Fibroblast of skin of left biceps (primary cell): ENCODE measurements at places on chromosomes 3 and 15.

DNA sequence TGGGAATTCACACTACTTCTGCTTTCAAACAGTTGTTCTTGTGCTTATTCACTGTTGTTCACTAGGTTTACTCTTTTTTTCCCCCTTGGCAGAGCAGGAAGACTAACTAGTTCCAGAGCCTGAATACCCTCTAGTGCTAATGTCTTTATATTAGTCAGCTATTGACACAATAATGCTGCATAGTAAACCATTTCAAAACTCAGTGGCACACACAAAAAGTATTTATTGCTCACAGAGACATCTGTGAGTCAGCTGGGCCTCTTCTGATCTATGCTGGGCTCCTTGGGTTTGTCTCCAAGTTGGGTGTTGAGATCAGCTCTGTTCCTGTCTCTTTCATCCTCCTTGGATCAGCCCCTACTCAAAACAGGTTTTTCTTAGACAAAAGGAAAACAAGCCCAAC lies 51.1 kb downstream of the RSRC1 start:
- peak; percentile 73 for DNase-seq

DNA sequence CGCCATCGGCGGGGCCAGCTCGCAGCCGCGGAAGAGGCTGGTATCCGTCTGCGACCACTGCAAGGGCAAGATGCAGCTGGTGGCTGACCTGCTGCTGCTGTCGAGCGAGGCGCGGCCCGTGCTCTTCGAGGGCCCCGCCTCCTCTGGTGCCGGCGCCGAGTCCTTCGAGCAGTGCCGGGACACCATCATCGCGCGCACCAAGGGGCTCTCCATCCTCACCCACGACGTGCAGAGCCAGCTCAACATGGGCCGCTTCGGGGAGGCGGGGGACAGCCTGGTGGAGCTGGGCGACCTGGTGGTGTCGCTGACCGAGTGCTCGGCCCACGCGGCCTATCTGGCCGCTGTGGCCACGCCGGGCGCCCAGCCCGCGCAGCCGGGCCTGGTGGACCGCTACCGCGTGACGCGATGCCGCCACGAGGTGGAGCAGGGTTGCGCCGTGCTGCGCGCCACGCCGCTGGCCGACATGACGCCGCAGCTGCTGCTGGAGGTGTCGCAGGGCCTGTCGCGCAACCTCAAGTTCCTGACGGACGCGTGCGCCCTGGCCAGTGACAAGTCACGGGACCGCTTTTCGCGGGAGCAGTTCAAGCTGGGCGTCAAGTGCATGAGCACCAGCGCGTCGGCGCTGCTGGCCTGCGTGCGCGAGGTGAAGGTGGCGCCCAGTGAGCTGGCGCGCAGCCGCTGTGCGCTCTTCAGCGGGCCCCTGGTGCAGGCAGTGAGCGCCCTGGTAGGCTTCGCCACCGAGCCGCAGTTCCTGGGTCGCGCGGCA lies 1.8 kb downstream of the TLNRD1 start:
- no peak for DNase-seq

DNA sequence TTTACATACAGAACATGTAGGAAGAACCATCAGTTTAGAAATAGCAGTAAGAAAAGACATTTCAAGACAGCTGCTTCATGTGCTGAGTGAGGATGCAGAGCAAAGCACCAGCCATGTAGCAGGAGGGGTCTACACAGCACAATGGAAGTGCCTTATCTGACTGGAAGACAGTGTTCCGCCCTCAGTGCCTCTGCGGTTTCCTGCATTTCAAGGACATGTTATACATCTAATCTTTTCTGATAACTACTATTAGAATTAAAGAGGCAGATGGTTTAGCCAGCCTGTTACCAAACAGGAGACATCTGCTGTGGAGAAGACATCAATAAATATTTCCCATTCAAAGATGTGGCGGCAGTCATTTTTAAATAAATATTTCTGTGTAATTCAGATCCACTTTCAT lies 10.6 kb downstream of the LSG1 start:
- DNase-seq: no peak

GRCh38 chr3:107520535-107520934 lies 2.2 kb upstream of the BBX start:
- no peak for DNase-seq

DNA sequence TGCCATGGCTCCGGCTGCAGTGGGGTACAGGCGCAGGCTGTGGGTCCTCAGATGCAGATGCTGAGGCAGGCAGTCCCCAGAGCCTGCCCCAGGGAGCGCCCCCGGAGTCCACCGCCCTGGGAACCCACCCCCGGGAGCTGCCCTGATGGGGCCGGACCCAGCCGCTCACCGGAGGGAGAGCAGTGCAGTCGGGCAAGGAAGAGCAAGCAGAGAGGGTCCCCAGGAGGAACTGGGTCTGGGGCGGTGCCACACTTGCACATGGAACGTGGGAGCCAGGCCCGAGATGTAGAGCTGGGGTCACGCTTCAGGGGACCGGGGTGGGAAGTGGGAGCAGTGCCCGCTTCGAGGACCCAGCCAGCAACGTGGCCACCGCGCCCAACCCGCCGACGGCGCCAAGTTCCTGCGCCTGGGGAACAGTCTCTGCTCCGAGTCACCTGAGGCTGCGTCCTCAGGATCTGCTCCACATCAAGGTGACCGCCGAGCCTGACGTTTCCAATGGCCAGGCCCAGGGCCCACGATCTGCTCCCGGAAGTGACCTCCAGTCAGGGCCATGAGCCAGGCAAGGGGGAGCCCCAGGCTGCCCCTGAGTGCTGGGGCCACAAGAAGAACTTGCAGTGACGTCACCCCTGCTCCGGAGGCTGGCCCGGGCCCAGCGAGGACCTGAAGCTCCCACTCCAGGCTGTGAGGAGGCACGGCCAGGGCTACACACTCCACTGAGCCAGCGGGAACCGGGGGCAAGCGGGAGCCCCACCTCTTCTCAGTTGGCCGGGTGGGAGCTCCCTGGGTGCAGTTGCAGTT lies 27.0 kb upstream of the TFG start:
- no peak for DNase-seq

DNA sequence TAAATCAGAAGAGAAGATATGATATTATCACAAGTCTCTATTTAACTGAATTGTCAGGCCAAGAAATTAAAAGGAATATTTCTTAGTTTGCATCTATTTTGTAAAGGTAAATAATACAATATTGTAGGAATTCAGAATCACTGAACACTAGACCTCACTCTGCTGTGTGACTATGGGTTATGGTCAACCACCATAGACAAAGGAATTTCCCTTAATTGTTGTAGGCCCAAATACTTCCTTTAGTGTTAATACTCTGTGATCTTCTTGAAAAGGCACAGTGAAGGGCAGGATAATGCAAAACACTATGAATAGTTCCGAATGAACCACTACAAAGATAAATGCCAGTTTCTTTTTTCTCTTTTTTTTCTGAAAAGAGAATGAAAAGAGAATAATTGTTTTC lies 162.3 kb downstream of the TUSC7 start:
- DNase-seq: no peak

DNA sequence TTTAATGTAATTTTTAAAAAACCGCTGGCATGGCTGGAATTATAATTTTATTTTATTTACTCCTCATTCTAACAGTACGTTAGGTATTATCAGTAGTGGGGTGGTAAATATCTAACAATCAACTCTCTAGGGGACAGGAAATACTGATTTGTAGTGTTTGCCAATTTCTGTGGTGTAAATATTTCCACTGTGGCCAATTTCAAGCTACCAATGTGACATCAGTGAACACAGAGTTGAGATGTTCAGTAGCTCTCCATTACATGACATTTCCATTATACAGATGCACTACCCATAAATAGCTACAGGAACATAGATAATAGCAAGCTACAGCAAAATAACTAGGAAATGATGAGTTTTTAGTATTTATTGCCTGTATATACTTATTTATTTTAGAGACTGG lies 10.0 kb upstream of the ARL8B start:
- DNase-seq: no peak

- no peak for DNase-seq
Observed at GRCh38 chr3:146507331-146508120, 36.9 kb downstream of the PLSCR1 start.

GRCh38 chr3:47193871-47194859 lies 30.3 kb upstream of the SETD2 start:
- peak; percentile 2 for DNase-seq

DNA sequence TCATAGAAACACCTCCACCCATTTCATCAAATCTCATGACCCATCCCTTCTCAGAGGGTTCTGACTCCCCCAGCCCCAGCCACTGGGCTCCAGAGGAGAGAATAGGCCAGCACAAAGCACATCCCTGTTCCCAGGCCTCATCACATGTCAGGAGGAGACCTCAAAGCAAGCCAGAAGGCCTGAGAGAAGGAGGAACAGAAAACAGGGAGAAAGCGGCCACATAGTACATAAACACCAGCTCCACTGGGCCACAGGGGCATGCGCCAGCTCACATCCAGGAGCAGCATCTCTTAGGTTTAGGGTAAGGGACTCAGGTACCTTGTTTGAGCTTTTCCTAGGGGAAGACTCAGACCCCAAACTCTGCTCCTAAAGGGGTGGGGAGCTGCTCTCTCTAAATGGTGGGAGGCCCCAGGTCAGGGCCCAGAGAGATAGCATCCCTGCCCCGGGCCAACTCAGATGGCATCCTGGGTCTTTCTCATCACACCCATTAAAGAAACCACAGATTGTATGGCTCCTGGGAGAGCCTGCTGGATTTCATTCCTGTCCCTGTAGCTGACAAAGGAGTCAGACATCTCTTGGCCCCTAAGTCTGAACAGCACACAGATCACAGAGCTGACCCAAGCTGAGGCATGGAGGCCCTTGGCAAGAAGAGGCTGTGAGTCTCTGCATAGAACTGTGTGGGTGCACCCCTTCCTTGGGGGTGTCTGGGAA lies 2.5 kb downstream of the SHF start:
- no peak for DNase-seq

DNA sequence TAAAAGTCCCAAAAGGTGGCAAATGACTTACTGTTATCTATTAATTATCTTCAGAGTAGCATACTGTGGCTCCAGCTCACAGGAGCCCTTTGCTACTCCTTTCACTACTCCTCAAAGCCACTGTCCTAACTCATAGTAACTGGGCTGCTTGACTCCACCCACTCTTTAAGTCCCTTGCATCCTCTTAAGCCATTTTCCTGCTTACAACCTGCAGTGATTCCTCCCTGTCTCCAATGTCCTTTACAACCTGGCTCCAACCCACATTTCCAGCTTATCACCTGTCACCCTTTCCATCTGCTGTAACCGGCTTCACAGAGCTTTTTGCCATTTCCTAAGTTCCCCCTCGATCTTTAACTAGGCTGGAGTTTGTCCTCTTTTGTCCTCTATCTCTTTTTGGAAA lies 388.1 kb downstream of the FGF12 start:
- no peak for DNase-seq

GRCh38 chr3:162721736-162722135 lies 1225.1 kb downstream of the OTOL1 start:
- no peak for DNase-seq

- peak; percentile 65 for DNase-seq
Observed at GRCh38 chr3:15630646-15631350, 29.3 kb downstream of the BTD start.

DNA sequence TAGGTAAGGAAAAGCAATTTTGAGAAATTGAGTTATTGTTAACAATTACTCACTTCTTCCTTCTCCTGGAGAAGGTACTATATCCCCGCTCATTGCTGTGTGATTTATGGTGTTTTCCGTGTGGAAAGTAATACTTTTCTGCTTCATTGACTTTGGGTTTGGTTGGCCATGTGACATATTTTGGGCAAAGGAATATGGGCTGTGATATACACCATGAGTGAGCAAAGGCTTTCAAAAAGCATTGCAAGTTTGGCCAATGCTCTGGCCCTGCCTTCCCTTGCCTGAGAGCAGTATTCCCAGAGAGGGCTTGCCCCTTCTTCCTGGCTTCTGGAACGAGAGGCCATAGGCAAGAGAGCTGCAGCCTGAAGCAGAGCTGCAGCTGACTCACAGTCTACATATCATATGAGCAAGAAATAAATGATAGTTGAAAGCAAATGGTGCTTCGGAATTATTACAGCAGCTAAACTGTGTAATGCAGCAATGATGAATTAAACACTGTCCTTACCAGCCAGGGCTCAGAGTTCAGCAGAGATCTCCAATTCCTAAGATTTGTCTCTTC lies 216.8 kb upstream of the CD96 start:
- no peak for DNase-seq

DNA sequence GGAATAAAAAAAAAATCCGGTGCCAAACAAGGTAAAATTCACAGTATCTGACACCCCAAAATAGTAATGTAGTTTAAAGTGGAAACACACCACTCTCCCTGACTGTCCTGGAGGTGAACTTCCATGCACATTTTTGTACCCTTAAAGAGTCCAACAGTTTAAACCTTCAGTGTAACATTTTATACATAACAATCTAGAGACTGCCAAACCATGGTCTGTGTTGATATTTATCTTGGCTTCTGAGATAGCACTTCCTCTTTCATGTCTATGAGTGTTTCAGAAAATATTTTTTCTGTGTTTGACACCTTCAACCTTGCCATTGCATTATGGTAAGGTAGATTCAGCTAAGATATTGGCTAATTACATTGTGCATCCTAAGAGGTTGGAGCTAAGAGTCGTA lies 13.9 kb downstream of the TMEM45A start:
- no peak for DNase-seq

DNA sequence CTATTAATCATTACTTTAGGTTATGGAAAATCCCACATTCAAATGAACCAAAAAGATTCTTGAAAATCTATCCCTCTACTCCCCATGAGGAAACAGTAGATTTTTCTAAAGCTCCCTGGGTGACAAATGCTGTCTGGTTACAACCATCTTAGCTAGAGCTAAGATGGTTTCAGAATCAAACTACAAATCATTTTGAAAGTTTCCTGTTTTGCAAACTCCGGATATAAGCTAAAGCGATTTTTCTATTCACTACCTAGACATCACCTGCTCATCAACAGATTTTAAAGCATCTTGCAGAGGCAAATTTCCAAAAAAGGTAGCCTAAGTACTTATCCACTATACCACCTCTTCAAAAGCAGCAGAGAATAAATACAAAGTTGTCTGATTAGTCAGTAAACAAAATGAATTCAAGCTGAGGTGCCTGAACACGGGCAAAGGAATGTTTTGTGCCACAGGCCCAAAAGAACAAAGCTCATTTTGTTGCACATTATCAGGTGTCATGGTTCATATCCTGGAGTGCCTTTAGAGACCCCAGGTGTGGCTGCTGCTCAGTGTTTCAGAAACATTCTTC lies 204.9 kb downstream of the TNIK start:
- no peak for DNase-seq

GRCh38 chr3:50340448-50341329 lies at the start of gene RASSF1:
Gene RASSF1, minus strand, starts transcription at chr3:50340836. Its CDS starts 31 bp downstream, at chr3:50340805.
- DNase-seq: no peak

DNA sequence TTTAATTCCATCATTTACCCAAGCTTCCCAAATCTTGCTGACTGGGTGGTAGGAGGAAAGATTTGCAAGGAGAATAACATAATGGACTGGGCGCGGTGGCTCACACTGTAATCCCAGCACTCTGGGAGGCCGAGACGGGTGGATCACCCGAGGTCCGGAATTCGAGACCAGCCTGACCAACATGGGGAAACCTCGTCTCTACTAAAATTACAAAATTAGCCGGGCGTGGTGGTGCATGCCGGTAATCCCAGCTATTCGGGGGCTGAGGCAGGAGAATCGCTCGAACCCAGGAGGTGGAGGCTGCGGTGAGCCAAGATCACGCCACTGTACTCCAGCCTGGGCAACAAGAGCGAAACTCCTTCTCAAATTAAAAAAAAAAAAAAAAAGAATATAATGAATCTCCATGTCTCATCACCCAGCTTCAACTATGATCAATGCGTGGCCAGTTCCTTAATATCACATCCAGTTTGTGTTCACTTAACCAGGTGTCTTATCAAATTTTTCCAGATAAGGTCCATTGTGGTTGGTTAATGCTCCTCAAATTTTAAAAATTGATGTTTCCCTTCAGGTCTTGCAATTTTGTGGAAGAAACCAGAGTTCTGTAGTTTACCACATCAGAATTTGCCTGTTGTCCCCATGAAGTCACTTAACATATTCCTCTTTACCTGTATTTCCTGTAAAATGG lies 1.3 kb upstream of the ABCF3 start:
- no peak for DNase-seq
